ENCODE measurements at places on chromosomes 2 and 18. TPM values are rescaled to one million over a fixed set of nuclear protein-coding genes. Genes with fewer than 3 reads are reported as not detected.

DNA sequence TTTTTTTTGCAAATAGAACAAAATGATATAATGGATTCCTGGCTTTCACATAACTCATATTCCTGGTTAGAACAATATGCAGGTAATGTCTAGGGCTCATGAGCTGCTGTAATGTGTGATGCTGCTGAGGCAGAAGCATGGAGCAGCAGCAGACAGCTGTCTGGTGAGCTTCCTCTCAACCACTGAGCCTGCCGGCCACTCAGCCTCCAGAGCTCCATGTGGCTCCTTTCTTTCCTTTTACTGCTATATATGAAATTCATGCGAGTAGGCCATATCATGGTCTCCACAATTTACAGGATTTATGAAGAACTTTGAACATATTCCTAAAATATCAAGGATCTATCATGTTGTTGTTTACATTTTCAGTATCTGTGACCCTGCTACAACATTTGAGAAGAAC, 120.9 kb downstream of the MEP1B start:
- no peak overlapping the region for H3K4me3 ChIP-seq
- H3K4me1 ChIP-seq, result peaks cover 5% of the 10 kb centered on the region
- H3K36me3 ChIP-seq, result no peaks in the 10 kb centered on the region
- H3K27ac ChIP-seq, result no peak overlapping the region
- no peaks in the 10 kb centered on the region for H3K27me3 ChIP-seq

The ARHGEF33 gene
- total RNA-seq, result 1.5 TPM

DNA sequence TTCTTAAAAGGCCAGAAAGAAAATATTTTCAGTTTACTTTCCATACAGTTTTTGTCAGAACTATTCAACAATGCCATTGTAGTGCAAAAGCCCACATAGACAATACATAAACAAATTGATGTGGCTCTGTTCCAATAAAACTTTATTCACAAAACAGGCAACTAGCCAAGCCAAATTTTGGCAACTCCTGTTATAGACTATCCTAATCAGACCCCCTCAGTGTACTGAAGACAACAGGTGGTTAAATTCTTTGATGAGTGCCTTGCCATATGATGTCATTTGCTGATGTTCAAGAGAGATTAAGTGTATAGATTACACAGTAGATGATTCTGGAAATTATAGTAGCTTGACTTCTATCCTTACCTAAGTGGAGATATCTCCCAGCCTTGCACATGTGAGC, 83.4 kb downstream of the FANCL start:
- no peak for DNase-seq
- H3K27me3 ChIP-seq, result no peaks in the 10 kb centered on the region
- H3K4me1 ChIP-seq, result no peaks in the 10 kb centered on the region
- no peak overlapping the region for H3K4me3 ChIP-seq

GRCh38 chr2:118539290-118539689, 308.2 kb downstream of the EN1 start:
- H3K27me3 ChIP-seq, result no peaks in the 10 kb centered on the region
- no peak overlapping the region for H3K4me3 ChIP-seq
- H3K4me1 ChIP-seq, result no peaks in the 10 kb centered on the region
- H3K27ac ChIP-seq, result no peak overlapping the region
- DNase-seq, result no peak

- DNase-seq, result no peak
- no peaks in the 10 kb centered on the region for H3K36me3 ChIP-seq
- no peaks in the 10 kb centered on the region for H3K27me3 ChIP-seq
- no peaks in the 10 kb centered on the region for H3K4me1 ChIP-seq
- no peak overlapping the region for H3K4me3 ChIP-seq
Observed at GRCh38 chr2:115560666-115561065, 1118.2 kb downstream of the DPP10 start.

GRCh38 chr2:162000431-162000830, 73.6 kb downstream of the DPP4 start:
- H3K4me1 ChIP-seq, result no peaks in the 10 kb centered on the region
- H3K36me3 ChIP-seq, result peaks cover 9% of the 10 kb centered on the region
- H3K4me3 ChIP-seq, result no peak overlapping the region
- H3K27ac ChIP-seq, result no peak overlapping the region

DNA sequence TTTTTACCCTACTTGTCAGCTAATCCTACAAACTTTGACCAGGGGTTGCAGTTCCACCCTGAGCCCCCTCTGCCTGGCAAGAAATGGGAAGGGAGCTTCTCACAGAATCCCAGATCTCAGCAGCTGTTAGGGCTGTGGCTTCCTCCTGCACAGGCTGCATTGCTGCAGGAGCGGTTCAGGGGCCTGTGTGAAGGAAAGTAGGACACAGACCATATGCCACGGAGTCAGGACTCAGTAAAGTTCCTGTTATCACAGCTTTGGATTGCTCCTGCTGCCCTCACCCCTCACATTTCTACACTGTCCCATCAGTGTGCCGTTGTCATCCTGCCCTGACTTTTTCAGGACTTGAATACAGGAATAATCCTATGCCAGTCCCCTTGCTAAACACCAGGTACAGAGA, 62.8 kb upstream of the SP3 start:
- peaks cover 42% of the 10 kb centered on the region for H3K4me1 ChIP-seq
- no peaks in the 10 kb centered on the region for H3K36me3 ChIP-seq
- H3K4me3 ChIP-seq, result no peak overlapping the region
- no peak overlapping the region for H3K27ac ChIP-seq
- DNase-seq, result no peak

The CD8B2 gene
- 0.21 TPM for total RNA-seq

- H3K36me3 ChIP-seq, result no peaks in the 10 kb centered on the region
- H3K4me1 ChIP-seq, result peaks cover 14% of the 10 kb centered on the region
- no peaks in the 10 kb centered on the region for H3K27me3 ChIP-seq
- H3K4me3 ChIP-seq, result no peak overlapping the region
- no peak for DNase-seq
Observed at GRCh38 chr2:179268277-179268925, 3.8 kb upstream of the SESTD1 start.

The UGT1A4 gene
- not detected for total RNA-seq

The GPR45 gene
- not detected for total RNA-seq

- H3K4me3 ChIP-seq, result peak overlapping the region; percentile 81
- H3K27me3 ChIP-seq, result peaks cover 4% of the 10 kb centered on the region
- peaks cover 21% of the 10 kb centered on the region for H3K4me1 ChIP-seq
- H3K27ac ChIP-seq, result no peak overlapping the region
- DNase-seq, result no peak
Observed at GRCh38 chr2:25043241-25043867, 1.5 kb downstream of the EFR3B start.

DNA sequence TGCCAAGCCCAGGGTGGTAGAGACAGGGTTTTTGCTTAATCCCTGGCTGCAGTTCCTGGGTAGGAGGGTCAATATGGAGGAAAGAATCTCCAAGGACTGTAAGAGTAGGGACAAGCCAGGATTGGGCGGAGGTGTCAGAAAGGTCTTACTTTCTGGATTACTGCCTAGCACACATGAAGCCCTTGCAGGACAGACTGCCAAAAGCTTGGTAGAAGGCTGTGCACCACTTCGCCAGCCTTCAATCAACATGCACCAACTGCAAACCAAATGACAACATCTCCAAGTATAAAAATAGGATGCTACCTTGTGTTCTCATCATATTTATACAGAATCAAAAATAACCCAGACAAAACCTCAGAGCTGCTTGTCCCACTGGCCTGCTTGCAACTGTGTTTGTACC, 3.7 kb downstream of the ZNF142 start:
- H3K27me3 ChIP-seq, result no peaks in the 10 kb centered on the region
- DNase-seq, result no peak
- H3K36me3 ChIP-seq, result peaks cover 59% of the 10 kb centered on the region
- H3K4me3 ChIP-seq, result no peak overlapping the region

The C2orf72 gene
- 0.97 TPM for total RNA-seq

GRCh38 chr2:108634011-108634410, 85.3 kb upstream of the RANBP2 start:
- H3K27ac ChIP-seq, result peak overlapping the region; percentile 59
- no peaks in the 10 kb centered on the region for H3K27me3 ChIP-seq
- H3K36me3 ChIP-seq, result no peaks in the 10 kb centered on the region
- peaks cover 81% of the 10 kb centered on the region for H3K4me1 ChIP-seq
- no peak for DNase-seq
- H3K4me3 ChIP-seq, result no peak overlapping the region

DNA sequence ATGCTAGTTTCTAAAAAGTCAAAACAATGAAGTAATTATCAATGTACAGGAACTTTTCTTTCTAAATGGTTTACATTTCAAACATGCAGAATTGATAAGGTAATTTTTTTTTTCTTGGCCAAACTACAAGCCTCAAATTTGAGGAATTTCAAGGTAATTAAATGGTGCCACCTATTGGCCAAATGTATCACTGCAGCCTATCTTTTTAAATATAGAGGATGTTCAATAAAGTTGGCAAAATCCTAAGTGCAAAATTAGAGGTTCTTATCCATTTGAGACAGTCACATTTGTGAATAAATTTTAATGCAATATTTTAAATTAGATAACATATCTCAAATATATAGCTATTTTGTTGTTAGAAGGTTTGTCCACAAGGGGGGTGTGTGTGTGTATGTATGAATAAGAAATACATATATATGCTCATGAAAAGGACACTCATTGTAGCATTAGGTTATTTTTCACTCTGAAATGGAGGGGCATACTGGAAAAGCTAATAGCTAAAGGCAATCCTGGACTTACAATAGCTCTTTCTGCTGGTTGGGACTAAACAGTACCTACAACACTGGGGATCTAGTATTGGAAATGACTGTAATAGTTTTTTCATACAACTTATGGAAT, 26.2 kb downstream of the MMADHC start:
- peaks cover 9% of the 10 kb centered on the region for H3K4me1 ChIP-seq
- H3K36me3 ChIP-seq, result peaks cover 13% of the 10 kb centered on the region
- no peaks in the 10 kb centered on the region for H3K27me3 ChIP-seq

- no peak for DNase-seq
- H3K36me3 ChIP-seq, result no peaks in the 10 kb centered on the region
- no peaks in the 10 kb centered on the region for H3K4me1 ChIP-seq
- no peak overlapping the region for H3K4me3 ChIP-seq
Observed at GRCh38 chr2:204370172-204370718, 175.0 kb upstream of the PARD3B start.

The SH3BP4 gene
- 36.8 TPM for total RNA-seq

DNA sequence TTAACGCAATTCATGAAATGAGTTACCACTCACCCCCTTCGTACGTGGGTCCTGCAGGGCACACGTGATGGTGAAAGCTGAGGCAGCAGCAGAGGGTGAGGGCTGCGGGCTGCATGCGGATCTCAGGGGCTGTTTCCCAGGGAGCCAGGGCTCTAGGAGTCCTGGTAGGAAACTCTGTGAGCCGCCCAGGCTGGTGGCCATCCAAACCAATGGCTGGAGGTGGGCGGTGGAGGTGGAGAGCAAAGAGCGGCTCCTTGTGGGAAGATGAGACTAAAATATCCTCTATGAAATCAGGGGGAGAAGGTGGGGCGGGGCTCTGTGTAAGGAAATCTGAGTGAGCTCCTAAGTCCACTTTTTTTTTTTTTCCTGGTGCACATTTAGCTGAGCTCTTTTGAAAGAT, 120.1 kb upstream of the SLC1A4 start:
- peaks cover 20% of the 10 kb centered on the region for H3K4me1 ChIP-seq
- no peak for DNase-seq
- H3K27ac ChIP-seq, result no peak overlapping the region
- no peak overlapping the region for H3K4me3 ChIP-seq
- H3K36me3 ChIP-seq, result no peaks in the 10 kb centered on the region
- no peaks in the 10 kb centered on the region for H3K27me3 ChIP-seq

- no peak overlapping the region for H3K27ac ChIP-seq
- H3K27me3 ChIP-seq, result no peaks in the 10 kb centered on the region
- H3K4me1 ChIP-seq, result no peaks in the 10 kb centered on the region
- no peak for DNase-seq
- H3K4me3 ChIP-seq, result no peak overlapping the region
Observed at GRCh38 chr2:25071966-25072365, 30.1 kb downstream of the EFR3B start.

- H3K4me3 ChIP-seq, result no peak overlapping the region
- DNase-seq, result no peak
- peaks cover 1% of the 10 kb centered on the region for H3K4me1 ChIP-seq
- no peaks in the 10 kb centered on the region for H3K36me3 ChIP-seq
Observed at GRCh38 chr2:236656166-236656565, 86.5 kb downstream of the ACKR3 start.

- H3K4me1 ChIP-seq, result no peaks in the 10 kb centered on the region
- H3K36me3 ChIP-seq, result no peaks in the 10 kb centered on the region
- H3K27me3 ChIP-seq, result no peaks in the 10 kb centered on the region
- H3K4me3 ChIP-seq, result no peak overlapping the region
- no peak overlapping the region for H3K27ac ChIP-seq
- no peak for DNase-seq
Observed at GRCh38 chr2:212794471-212794870, 255.9 kb upstream of the ERBB4 start.

The UGT1A8 gene
- not detected for total RNA-seq

The ZNF512 gene
- total RNA-seq, result 29.5 TPM

DNA sequence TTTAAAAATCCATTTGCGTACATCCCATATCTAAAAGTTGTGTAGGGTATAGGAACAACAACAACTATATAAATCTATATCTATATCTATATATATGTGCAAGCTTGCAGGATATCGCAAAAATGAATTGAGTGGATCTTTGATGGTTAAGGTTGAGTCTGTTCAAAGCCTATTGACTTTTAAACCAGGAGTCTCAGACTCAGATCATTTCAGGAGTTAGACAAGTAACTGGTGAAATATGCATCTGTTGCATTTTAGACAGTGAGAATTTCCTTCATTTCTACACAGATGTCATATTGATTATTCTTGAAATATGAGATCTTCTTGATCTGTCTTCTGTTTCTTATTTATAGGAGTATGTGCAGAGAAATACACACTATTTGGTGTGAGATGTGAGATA, 66.5 kb downstream of the PARD3B start:
- H3K27ac ChIP-seq, result no peak overlapping the region
- no peak for DNase-seq
- H3K27me3 ChIP-seq, result no peaks in the 10 kb centered on the region
- H3K4me3 ChIP-seq, result no peak overlapping the region
- H3K4me1 ChIP-seq, result peaks cover 16% of the 10 kb centered on the region

DNA sequence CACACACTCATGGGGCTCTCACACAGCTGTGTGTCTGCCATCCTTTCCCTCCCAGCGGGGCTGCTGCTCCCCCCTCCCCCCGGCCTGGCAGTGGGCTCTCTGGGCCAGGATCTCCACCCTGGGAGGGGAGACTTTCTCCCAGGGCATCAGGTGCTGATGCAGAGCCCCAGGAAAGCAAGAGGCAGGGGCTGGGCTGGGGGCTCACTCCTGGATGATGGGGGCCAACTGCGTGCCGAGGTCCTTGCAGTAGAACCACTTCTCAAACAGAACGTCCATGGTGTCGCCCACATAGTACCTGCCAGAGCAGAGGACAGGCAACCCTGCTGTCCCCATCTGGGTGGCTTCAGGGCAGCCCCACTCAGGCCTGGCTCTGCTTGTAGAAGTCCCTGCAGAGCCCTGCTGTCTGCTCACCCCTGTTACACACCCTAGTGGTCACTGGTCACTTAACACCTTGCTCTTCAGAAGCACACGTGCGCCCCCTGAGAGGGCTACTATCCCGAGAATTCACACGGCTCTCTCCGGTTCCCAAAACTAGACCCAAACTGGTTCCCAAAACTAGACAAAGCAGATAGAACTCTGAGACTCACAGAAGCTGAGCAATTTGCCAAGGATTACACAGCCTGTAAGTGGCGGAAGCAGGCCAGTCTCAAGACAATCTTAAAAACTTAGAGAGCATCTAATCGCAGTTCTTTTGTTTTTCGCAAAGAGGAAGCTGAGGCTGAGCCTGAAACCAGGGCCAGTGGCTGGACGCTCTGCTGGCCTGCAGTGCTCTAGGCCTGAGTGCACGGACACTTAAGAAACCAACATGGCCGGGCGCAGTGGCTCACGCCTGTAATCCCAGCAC, 6.6 kb upstream of the OXER1 start:
- peak; percentile 61 for DNase-seq
- no peaks in the 10 kb centered on the region for H3K27me3 ChIP-seq
- no peaks in the 10 kb centered on the region for H3K36me3 ChIP-seq
- no peaks in the 10 kb centered on the region for H3K4me1 ChIP-seq

GRCh38 chr2:191836471-191836852, 10.4 kb downstream of the CAVIN2 start:
- H3K27me3 ChIP-seq, result no peaks in the 10 kb centered on the region
- peaks cover 42% of the 10 kb centered on the region for H3K36me3 ChIP-seq
- no peak overlapping the region for H3K27ac ChIP-seq
- no peak for DNase-seq

All from lower lobe of right lung (tissue), 2 donors.